Psoas muscle (tissue), 8 donors: ENCODE measurements at places on chromosomes 11 and 22.

GRCh38 chr11:11588891-11589290, 32.9 kb downstream of the GALNT18 start:
- no peaks in the 10 kb centered on the region for H3K27me3 ChIP-seq
- no peak for DNase-seq
- H3K36me3 ChIP-seq = no peaks in the 10 kb centered on the region
- no peak overlapping the region for H3K27ac ChIP-seq

GRCh38 chr11:2208691-2209369, 37.2 kb upstream of the TH start:
- H3K27ac ChIP-seq = no peak overlapping the region
- H3K36me3 ChIP-seq = no peaks in the 10 kb centered on the region
- no peaks in the 10 kb centered on the region for H3K4me1 ChIP-seq

- H3K27ac ChIP-seq = no peak overlapping the region
- no peak overlapping the region for H3K4me3 ChIP-seq
- no peaks in the 10 kb centered on the region for H3K27me3 ChIP-seq
- H3K36me3 ChIP-seq = no peaks in the 10 kb centered on the region
- H3K4me1 ChIP-seq = no peaks in the 10 kb centered on the region
These were observed 39.1 kb downstream of the MMP27 start for GRCh38 chr11:102666331-102666957.

GRCh38 chr22:27445881-27446280, 355.7 kb downstream of the MN1 start:
- H3K4me1 ChIP-seq = no peaks in the 10 kb centered on the region
- no peak for DNase-seq
- H3K4me3 ChIP-seq = no peak overlapping the region
- no peaks in the 10 kb centered on the region for H3K36me3 ChIP-seq
- no peak overlapping the region for H3K27ac ChIP-seq
